Mesenchymal stem cell (in vitro differentiated cells and primary cell): ENCODE measurements at places on chromosomes 12 and 14.

DNA sequence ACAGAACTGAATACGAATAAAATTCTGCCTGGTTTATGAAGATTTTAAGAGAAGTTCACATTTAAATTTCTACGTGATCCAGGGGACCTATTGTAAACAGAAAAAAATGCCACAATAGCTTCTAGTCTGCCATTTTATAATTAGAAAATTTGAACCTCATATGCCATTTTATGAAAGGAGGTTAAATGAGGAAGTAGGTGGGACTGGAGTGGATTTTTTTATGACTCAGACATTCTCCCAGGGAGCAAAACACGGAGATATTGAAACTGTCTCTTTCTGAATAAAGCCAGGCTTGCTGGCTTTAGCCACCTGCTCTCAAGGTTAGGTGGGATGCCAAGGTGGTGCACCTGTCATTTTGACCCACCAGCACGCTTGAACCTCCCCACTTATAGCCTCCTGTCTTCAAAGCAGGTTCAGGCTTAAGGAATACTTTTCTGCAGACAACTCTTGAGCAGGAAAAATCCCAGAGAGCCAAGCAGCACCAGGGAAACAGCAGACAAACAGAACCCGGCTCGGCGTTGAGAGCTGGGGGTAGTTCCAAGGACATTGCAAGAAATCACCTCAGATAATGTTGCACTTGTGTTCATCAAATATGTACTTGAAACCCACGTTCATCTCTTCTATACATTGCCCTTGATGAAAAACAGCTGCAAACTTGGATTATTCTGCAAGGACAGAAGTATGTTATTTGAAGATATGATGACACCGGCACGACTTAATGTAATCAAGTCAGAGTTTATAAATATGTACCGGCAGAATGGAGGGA, 203.7 kb downstream of the PPM1H start:
- peak; percentile 55 for DNase-seq

DNA sequence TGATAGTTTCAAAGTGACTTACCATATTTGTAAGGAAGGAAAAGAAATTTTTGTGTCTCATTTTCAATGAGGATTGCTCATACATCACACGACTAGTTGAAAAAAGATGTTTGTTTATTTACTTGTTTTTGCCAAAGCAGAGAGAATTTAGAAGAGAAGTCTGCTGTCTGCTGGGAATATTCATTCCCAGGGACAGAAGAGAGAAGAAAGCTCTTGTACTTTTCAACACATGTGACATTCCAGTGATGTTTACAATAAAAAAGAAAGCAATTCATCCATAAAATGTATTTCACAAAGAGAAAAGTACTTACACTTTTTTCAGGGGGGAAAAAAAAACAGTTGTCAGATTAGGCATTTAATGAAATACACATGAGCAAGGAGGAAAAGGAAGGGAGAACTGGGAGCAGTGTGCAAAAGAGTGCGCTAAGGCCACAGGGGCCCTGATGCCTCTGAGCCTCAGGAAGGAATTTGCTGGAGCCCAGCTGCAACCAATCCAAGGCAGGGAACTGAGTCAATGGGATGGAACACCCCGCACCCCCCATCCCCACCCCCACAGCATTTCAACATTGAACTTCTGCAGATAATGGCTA, 115.0 kb downstream of the RPAP3 start:
- DNase-seq: peak; percentile 5

GRCh38 chr14:57390806-57391516, 575 bp downstream of the NAA30 start:
- peak; percentile 61 for DNase-seq

DNA sequence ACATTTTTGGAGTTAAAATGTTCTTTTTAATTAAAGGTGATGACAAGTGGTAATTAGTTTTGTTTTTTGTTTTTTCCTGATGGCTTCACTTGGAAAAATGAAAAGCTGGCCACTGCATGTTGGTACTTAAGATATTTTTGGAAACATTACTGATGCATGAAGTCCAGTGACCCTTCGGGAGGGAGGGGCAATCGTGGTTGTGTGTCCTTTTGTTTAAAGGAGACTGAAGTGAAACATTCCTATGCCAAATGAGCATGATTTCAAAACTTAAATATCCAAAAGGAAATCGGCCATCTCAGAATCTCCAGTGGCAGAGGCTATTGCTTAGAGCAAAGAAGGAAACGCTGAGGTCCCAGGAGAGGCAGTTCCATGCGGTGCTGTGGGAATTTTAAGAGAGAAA, 20.1 kb downstream of the LTBP2 start:
- no peak for DNase-seq

DNA sequence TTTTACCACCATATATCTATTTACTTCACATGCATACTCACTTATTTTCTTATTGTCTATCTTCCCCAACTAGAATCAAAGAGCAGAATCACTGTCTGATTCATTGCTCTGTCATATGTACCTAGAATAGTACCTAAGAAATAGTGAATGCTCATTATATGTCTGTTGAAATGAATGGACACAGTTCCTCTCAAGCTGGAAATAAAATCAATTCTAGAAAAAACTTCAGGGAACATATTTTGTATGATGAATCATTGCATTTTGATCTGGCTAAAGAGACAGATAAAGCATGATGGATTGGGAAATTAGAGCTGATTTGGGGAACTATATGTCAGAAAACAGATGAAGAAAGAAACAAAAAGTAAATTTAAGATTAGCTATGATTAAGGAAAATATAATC, 623.3 kb downstream of the C12orf50 start:
- DNase-seq: no peak

DNA sequence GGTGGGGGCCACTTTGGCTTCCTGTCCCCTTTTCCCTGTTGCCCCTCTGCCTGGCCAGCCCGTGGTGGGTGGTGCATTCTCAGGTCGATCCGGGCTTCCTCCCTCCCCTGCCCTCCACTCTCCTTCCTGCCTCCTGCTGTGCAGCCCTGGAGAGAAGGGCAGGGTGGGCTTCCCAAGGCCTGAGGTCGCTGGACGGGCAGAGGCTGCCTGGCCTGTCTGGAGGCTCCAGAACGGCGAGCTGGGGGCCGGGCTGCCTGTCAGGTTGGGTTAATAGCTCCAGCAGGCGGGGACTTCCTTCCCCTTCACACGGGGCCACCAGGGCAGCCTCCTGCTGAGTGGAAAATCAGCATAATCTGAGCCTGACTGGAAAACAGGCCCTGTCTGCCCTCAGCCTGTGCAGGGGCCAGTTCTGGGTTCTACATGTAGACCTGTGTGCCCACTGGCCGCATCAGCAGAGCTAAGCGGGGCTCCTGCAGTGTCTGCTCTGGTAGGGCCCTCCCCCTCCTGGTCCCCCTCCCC, 11.3 kb downstream of the KIF26A start:
- peak; percentile 91 for DNase-seq

- no peak for DNase-seq
Observed at GRCh38 chr14:96297000-96297399, 41.0 kb downstream of the BDKRB1 start.
